ENCODE measurements at places on chromosomes 2 and 18. TPM values are rescaled to one million over a fixed set of nuclear protein-coding genes. Genes with fewer than 3 reads are reported as not detected.

The MOCOS gene
- 0.16 TPM for total RNA-seq

The GAREM1 gene
- total RNA-seq = 0.42 TPM

The FEV gene
- total RNA-seq = not detected

The GCC2 gene
- total RNA-seq = 205 TPM

The CSRNP3 gene
- total RNA-seq = not detected

DNA sequence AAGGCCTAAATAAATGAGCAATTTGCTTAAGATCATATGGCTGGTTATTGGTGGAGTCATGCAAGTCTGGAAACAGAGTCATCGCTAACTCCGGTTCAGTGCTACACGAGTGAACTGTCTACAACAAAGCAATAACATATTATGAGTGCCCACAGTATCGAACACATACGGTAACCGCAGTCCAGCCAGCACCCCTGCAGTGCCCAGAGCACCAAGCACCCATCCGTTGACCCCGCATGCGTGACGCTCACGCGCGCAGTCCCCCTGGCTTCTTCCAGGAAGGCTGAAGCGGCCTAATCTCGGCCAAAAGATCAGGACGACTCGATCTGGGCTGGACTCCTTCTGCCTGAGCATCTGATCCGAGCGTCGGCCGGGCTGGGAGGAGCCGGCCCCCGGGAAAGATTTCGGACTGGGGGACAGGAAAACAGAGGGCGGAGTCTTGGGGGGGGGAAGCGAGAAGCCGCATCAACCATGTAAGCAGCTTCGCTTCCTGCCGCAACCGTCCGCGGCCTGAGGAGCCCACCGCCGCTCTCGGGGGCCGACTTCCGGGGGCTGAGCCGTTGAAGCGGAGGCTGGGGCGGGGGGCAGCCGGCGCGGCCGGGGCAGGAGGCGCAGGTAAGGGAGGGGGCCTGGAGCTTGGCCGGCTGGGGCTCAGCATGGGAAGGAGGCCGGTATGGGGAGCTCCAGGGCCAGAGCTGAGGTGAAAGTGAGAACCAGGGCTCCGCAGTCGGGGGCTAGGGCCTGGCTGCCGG, at the start of gene PIKFYVE:
TSS of gene PIKFYVE (plus strand) at position 455 of the 752 bp plus-strand sequence. CDS start 5,265 bp downstream, outside the sequence.
- H3K4me3 ChIP-seq = peak within 1 kb of the TSS; percentile 88
- DNase-seq = peak; percentile 87
- H3K4me1 ChIP-seq = peaks cover 53% of the 10 kb centered on the region

DNA sequence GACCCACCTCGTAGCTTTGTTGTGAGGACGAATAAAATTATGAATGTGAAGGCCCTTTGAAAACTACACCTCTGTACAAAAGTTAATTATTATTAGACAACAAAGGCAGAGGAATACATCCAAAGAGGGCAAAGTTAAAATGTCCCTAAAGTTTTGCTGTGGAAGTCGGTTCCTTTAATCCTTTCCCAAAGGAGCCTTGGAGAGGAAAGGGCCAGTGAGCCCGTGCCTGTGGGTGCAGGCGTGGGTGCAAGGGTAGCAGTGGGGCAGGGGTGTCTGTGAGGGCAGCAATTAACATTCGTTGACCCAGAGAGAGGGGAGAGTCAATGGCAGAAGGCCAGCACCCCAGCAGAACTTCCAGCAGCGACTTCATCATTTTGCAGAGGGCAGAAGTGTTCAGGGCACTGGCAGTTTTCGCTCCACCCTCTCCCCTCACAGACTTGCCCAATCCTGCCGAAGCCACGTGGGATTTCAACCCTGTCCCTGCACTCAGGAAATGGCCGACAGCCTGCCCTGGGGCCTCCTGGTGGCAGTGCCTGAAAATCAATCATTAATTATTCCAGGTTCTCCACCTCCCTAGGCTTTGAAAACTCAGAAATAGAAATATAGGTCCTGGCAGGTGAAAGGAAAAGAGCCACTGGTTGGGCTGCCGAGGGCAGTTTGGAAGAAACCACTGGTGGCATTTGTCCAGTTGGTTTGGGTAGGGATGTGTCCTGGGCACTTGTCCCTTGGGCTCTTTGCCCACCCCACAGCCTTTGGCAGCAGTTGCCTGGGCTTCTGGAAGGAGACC, 4.2 kb upstream of the PAX8 start:
- no peak overlapping the region for H3K27ac ChIP-seq
- no peak for DNase-seq

DNA sequence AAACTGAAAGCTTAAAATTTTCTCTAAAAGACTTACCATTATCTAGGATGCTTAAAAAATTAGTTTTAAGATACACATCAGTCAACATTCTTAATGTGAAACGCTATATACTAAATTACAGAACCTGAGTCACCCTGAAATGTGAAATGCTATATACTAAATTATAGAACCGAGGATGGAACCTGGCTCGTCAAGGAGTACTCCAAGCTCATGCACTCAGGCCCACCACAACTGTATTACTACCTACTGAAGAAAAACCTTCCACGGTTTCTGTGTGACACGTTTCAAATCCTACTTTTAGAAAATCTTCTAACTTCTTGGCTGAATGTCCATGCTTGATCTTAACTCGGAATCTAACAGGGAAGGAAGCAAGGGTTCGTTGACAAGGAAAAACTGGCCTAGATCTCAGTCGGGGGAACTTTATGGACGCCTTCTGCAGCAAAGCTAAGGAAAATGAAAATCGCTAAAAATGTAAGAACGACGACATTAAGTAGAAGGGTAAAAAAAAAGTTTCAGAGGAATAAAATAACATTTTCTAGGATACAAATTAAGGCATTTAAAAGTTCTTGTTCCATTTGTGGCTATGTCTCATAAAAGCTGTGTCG, 1.4 kb downstream of the PRKD3 start:
- peaks cover 62% of the 10 kb centered on the region for H3K4me1 ChIP-seq
- no peaks in the 10 kb centered on the region for H3K36me3 ChIP-seq
- H3K27ac ChIP-seq = peak overlapping the region; percentile 96

- H3K4me3 ChIP-seq = no peak overlapping the region
- no peaks in the 10 kb centered on the region for H3K27me3 ChIP-seq
- H3K36me3 ChIP-seq = no peaks in the 10 kb centered on the region
- no peak overlapping the region for H3K27ac ChIP-seq
Observed at GRCh38 chr2:115190459-115190858, 748.0 kb downstream of the DPP10 start.

DNA sequence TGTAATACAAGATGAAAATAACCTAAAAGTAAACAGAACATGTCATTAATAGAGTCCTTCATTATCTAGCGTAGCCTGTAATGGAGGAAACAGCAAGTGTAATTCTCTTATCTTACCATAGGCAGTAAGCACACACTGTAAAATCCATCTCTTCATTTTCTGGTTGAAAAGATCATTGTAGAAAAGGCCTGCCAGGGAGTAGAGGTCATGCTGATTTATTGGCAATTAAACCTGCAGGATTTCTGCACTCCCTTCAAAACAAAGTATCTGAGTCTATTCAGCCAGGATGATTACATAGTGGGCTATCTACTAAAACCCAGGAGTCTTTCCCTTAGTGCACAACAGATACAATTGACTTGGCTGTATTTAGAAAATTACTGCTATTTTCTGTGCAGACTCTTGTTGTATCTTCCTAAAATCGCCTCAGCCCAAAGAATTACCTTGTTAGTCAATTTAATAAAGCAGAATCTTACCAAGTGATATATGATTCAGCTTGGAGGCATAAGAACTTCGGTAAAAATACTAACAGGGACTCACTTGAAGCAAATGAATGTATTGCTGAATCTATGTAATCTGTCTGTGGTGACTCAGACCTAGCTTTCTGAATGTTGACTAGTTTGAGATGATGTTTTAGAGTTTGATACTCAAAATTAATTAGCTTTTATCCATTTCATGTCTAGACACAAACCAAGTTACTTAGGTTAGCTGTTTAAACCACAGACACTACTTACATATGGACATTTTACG, 250.4 kb upstream of the STON1 start:
- no peak overlapping the region for H3K27ac ChIP-seq
- H3K36me3 ChIP-seq = no peaks in the 10 kb centered on the region
- H3K4me1 ChIP-seq = no peaks in the 10 kb centered on the region
- no peaks in the 10 kb centered on the region for H3K27me3 ChIP-seq
- no peak for DNase-seq

DNA sequence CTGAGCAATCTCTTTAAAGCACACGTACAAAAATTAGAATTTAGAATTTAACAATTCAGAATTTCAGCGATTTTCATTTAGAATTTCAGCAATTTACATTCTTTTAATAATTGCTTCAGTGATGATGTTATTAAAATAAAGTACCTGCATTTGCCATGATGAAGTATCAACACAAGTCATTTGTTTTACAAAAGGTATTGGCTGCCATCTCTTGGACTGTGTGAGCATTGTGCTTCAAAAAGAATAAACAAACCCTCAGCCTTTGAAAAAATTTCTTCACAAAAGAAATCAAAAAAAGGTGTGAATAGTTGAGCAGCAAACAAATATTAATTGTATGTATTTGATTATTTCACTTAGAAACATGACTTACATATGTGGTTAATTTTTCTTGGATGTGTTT, 27.1 kb upstream of the ZC3H15 start:
- DNase-seq = no peak
- no peaks in the 10 kb centered on the region for H3K4me1 ChIP-seq
- no peaks in the 10 kb centered on the region for H3K27me3 ChIP-seq

- no peaks in the 10 kb centered on the region for H3K4me1 ChIP-seq
- DNase-seq = no peak
- H3K36me3 ChIP-seq = no peaks in the 10 kb centered on the region
- no peaks in the 10 kb centered on the region for H3K27me3 ChIP-seq
Observed at GRCh38 chr2:20175267-20175666, 49.7 kb downstream of the SDC1 start.

- H3K4me3 ChIP-seq = no peak overlapping the region
- no peak for DNase-seq
- no peaks in the 10 kb centered on the region for H3K4me1 ChIP-seq
- peaks cover 3% of the 10 kb centered on the region for H3K27me3 ChIP-seq
- peaks cover 2% of the 10 kb centered on the region for H3K36me3 ChIP-seq
Observed at GRCh38 chr2:195769975-195770374, 112.9 kb downstream of the SLC39A10 start.

- H3K27ac ChIP-seq = peak overlapping the region; percentile 67
- DNase-seq = no peak
- peaks cover 97% of the 10 kb centered on the region for H3K36me3 ChIP-seq
Observed at GRCh38 chr2:218230882-218231281, 13.9 kb downstream of the ARPC2 start.

DNA sequence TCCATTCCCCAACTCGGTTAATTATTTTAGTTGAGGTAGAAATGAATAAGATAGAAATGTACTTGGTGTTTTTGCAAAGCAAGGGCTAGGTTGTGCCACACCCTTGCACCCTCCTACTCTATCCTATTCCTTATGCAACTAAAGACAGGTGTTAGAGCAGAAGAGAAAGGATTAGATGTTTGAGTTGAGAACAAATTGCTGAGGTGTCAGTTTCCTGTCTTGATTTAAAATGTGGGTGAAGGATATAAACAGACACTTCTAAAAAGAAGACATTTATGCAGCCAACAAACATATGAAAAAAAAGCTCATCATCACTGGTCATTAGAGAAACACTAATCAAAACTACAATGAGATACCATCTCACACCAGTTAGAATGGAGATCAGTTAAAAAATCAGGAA, 1256.2 kb downstream of the CNTNAP5 start:
- H3K27me3 ChIP-seq = peaks cover 2% of the 10 kb centered on the region
- H3K36me3 ChIP-seq = no peaks in the 10 kb centered on the region
- no peak overlapping the region for H3K27ac ChIP-seq
- H3K4me1 ChIP-seq = no peaks in the 10 kb centered on the region
- DNase-seq = no peak

- no peak for DNase-seq
- no peak overlapping the region for H3K27ac ChIP-seq
- peaks cover 20% of the 10 kb centered on the region for H3K27me3 ChIP-seq
- H3K4me1 ChIP-seq = peaks cover 3% of the 10 kb centered on the region
- no peak overlapping the region for H3K4me3 ChIP-seq
- H3K36me3 ChIP-seq = peaks cover 4% of the 10 kb centered on the region
Observed at GRCh38 chr2:99706735-99707134, 216.9 kb upstream of the REV1 start.

- peak overlapping the region; percentile 98 for H3K27ac ChIP-seq
- peaks cover 34% of the 10 kb centered on the region for H3K4me1 ChIP-seq
- peak overlapping the region; percentile 94 for H3K4me3 ChIP-seq
- no peaks in the 10 kb centered on the region for H3K27me3 ChIP-seq
- H3K36me3 ChIP-seq = no peaks in the 10 kb centered on the region
- peak; percentile 17 for DNase-seq
Observed at GRCh38 chr2:207164006-207164831, 1.5 kb downstream of the KLF7 start.

GRCh38 chr2:217698691-217699090, 304.1 kb downstream of the TNS1 start:
- H3K4me1 ChIP-seq = peaks cover 4% of the 10 kb centered on the region
- H3K36me3 ChIP-seq = no peaks in the 10 kb centered on the region
- H3K4me3 ChIP-seq = no peak overlapping the region
- no peak overlapping the region for H3K27ac ChIP-seq
- DNase-seq = no peak
- no peaks in the 10 kb centered on the region for H3K27me3 ChIP-seq

- H3K4me1 ChIP-seq = no peaks in the 10 kb centered on the region
- no peaks in the 10 kb centered on the region for H3K36me3 ChIP-seq
- H3K4me3 ChIP-seq = no peak overlapping the region
- DNase-seq = no peak
- H3K27ac ChIP-seq = no peak overlapping the region
- peaks cover 2% of the 10 kb centered on the region for H3K27me3 ChIP-seq
Observed at GRCh38 chr2:132607426-132608090, 62.4 kb downstream of the LYPD1 start.

DNA sequence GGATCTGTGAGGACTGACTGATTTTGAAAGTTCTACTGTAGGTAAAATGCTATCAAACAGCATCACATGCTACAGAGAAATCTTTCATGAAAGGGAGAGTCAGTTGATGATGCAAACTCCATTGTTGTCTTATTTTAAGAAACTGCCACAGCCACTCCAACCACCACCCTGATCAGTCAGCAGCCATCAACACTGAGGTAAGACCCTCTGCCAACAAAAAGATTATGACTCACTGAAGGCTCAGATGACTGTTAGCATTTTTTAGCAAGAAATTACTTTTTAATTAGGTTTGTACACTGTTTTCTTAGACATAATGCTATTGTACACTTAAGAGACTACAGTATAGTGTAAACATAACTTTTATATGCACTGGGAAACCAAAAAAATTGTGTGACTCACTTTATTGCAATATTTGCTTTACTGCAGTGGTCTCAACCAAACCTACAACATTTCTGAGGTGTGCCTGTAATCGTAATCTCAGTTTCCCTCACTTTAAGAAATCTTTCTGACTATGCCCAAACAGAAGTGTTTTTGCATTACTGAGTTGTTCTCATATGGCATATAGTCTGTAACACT, 42.8 kb downstream of the METTL8 start:
- peaks cover 16% of the 10 kb centered on the region for H3K36me3 ChIP-seq
- no peaks in the 10 kb centered on the region for H3K27me3 ChIP-seq
- H3K4me1 ChIP-seq = peaks cover 32% of the 10 kb centered on the region
- DNase-seq = no peak
- no peak overlapping the region for H3K27ac ChIP-seq

- peaks cover 14% of the 10 kb centered on the region for H3K27me3 ChIP-seq
- no peak for DNase-seq
- no peak overlapping the region for H3K27ac ChIP-seq
- no peaks in the 10 kb centered on the region for H3K36me3 ChIP-seq
Observed at GRCh38 chr2:128922154-128922553, 603.5 kb upstream of the HS6ST1 start.
